NCI-H345 (cell line): ENCODE measurements at places on chromosomes 11 and 22.
A peak's percentile ranks its signal among the peaks of the same experiment; 100 is the strongest.

- DNase-seq = no peak
These were observed 153.3 kb upstream of the RAG2 start for GRCh38 chr11:36751335-36751781.

DNA sequence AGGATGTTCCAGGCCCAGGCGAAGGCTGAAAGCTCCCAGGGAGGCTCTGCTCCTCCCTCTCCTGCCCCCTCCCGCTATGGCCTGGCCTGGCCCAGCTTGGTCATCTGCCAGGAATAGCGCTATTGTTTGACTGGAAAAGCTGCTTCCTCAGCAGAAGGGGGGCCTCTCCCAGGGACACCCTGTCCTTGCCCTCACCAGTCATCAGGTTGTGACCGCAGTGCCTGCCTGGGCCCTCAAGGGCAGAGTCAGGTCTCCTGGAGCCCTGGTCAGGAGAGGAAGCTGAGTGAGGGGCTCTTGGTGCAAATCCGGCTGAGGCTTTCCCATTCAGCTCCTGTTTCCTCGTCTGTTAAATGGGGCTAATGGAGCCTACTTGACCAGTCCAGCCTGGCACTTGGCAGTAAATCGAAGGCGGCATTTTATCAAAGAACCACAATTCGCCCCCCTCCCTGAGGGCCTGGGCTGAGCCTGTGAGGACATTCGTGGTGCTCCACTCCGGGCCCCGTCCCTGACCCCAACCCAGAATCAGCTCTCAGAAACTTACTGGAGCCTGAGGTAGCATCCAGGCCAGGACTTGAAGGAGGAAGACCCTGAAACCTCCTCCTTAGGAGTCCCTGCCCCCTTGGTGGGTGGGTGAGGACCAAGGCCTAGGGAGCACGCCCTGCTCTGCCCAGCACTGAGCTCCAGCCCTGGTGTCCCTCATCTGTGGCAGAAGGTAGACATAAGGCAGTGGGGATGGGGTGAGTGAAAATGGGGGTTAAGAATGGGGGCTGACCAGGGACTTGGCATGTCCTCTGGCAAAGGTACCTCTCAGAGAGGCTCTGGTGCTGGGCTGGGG is 2.0 kb upstream of the CASTOR1 start:
- DNase-seq = peak; percentile 54

DNA sequence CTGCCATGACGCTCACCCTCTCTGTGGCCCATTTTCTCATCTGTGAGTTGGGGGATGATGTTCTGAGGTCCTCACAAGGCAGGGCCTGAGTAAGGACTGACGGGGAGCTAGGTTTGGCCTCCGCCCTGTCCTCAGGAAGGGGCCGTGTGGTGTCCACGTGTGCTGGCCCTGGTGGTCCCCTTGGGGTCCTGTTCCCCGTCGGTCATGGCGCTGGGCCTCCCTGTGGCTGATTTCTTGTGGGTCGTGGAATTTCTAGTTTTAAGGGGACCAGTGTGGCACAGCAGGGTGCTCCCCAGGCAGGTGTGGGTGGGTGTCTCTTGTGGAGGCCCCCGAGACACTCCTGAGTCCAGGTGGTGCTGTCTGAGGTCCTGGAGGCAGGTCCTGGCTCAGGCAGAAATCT is 5.9 kb downstream of the LINC01488 start:
- no peak for DNase-seq

DNA sequence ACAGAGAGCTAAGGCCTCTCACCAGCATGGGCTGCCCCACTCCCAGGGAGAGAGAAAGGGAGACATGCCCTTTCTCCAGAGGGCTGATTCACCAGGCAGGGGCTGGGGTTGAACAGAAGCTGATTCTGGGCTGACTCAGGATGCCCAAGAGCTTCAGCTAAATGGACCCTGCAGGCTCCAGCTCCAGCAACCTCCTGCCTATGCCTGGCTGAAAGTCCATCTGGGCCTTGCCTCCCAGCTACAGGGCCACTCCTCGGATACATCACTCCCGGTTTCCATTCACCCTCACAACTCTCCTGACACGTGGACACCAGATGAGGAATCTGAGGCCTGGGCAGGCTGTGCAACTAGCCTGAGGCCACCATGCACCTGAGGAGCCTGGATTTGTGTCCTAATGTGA is 215.5 kb downstream of the BUD13 start:
- DNase-seq = no peak

GRCh38 chr11:101914341-101914737 is 471 bp upstream of the CEP126 start:
- DNase-seq = peak; percentile 34

DNA sequence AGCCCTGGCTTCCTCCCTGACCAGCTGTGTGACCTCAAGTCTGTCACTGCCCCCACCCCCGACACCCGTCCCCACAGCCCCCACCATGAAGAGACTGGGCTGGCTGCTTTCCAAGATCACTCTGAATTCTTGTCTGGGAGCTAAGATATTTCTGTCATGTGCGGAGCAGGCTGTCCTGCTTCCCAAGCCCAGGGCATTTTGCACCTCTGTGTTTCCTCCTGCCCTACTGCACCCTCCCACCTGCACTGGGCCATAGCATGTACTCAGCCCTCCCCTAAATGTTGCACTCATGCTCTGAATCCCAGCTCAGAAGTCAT is 30.3 kb upstream of the MYEOV start:
- no peak for DNase-seq

DNA sequence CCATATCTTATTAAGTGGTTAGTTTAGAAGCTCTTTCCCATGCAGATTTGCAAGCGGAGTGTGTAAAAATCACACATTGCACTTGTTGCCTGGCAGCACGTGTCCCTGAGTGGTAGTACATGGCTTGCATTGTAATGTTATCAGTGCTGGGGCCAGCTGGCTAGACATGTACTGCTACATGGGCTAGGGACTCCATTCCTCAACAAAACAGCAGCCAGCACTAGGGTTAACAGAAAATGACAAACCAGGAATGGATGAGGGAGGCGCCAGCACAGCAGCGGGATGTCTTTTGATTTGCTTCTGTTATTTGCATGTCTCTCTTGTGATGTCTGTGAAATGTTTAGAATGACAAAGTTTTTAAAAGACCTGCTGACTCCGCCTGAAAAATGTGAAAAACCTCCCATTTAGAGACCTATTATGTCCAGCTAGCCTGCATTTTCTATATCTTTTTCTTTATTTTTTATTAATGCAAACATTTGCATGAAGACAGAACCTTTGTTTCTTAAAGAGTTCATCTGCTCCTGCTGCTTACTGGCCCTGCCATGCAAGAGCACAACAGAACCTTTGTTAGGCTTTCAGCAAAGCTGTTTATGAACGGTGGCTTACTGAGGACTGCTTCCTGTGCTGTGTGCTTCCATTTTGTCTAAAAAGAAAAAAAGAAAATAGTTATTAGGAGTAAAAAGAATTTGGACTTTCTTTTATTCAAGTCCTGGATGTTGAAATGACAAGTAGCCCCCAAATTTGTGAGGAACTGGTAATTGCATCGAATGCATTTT is 40.7 kb downstream of the CSTPP1 start:
- DNase-seq = peak; percentile 18

- no peak for DNase-seq
These were observed 776.9 kb upstream of the CNTN5 start for GRCh38 chr11:98243897-98244296.

DNA sequence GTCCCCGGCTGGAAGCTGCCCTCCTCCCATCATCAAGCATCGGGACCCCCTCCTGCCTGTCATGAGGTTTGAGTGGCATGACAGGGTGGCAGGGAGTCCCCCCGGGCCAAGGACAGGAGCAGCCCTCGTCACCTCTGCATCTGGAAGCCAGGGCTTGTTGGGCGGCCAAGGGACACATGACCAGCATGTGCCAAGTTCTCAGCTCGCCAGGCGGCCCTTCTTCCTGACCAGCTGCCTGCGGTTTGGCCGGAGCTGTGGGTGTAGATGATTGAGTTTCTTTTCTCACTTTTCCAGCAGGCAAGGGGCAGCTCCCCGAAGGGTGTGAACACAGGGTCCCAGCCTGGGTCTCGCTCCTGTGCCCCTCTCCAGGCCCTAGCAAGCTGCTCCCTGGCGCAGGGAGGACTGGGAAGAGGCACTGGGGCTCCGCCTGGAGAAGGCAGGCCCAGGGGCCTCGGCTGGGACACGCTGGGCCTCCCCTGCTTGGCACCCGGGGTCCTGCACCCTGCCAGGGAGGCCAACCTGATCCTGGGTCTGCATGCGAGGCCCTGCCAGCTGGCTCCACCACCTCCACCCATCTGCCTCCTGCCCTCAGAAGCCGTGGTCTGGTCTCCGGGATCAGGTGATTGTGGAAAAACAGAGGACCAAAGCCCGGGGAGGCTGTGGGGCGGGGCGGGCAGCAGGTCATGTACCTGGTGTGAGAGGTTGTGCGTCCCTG is 13.4 kb downstream of the ARHGAP8 start:
- DNase-seq = no peak

- DNase-seq = peak; percentile 6
These were observed 109.6 kb downstream of the SCN3B start for GRCh38 chr11:123544631-123545375.

DNA sequence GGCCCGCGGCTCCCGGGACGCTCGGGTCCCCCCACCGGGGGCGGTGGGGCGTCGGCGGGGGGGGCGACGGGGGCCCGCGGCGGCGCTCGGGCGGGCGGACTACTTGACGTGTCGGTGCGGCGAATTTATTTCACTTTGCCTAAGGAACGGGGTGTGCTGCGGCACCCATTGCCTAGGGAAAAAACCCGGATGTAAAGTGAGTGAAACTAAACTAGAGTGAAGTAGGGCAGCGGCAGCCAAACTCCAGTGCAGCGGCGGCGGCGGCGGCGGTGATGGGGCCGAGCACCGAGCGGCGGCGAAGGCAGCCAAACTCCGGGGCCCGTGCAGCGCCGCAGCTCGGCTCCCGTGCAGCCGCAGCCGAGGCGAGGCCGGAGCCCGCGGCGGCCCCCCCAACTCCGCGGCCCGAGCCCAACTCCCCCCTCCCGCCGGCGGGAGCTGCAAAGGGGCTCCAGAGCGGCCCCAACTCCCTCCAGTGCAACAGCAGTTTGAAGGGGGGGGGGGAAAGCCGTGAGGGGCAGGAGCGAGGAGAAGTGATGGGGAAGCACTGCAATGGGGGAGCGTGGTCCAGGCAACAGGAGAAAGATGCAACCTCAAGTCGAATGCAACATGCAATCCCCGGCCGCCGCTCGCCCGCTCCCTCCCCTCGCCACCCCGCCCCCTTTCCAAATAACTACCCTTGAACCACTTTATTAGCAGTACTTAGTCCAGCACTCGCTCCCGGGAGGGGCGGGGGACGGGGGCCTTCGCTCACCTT is 647 bp upstream of the PHF21A start:
- DNase-seq = peak; percentile 91
